Activated T-cell treated with anti-CD3 and anti-CD28 coated beads for 4 hours (primary cell): ENCODE measurements at places on chromosomes 11 and 22.

DNA sequence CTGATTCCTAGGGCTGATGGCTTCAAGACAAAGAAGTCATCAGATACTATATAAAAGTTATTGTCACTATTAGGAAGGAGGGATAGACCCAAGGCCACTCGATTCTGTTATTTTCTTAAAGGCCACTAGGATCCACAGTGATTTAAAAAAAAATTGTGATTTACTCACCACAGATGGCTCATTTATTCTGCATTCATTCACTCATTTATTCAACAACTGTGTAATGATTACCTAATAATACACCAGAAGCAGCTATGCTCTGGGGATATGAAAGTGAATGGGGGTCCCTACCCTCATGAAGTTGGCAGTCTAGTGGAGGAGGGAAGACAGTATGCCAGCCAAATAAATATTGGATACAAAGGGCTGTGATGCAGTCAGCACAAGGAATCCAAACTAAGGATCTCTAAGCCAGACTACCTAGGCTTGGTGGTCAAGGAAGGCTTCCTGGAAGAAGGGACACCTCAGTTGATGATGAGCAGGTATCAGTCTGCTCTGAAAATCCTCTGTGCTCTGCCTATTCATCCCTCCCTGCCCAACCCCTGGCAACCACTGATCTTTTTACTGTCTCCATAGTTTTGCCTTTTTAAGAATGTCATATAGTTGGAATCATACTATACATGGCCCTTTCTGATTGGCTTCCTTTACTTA lies 110.5 kb downstream of the NAT10 start:
- no peak for DNase-seq

DNA sequence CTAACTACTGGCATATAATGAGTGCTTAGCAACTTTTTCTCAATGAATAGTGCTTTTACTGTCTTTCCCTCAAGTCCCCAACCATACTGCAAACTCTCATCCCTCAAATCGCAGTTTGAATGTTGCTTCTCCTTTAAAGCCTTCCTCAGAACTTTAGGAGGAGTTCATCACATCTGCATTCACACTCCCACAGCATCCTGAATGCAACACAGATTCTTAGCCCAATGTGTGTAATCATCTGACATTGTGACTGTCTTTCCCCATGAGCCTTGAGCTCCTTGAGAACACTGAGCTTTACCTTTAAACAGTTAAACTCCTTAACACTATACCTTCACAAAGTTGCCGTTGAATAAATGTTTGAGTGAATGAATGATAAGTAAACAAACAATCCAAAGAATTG lies 81.7 kb upstream of the FAM181B start:
- DNase-seq, result no peak

- DNase-seq, result no peak
These were observed 949 bp downstream of the MMP11 start for GRCh38 chr22:23773483-23774113.

GRCh38 chr11:83611600-83611999 lies 325.4 kb upstream of the CCDC90B start:
- no peak for DNase-seq

DNA sequence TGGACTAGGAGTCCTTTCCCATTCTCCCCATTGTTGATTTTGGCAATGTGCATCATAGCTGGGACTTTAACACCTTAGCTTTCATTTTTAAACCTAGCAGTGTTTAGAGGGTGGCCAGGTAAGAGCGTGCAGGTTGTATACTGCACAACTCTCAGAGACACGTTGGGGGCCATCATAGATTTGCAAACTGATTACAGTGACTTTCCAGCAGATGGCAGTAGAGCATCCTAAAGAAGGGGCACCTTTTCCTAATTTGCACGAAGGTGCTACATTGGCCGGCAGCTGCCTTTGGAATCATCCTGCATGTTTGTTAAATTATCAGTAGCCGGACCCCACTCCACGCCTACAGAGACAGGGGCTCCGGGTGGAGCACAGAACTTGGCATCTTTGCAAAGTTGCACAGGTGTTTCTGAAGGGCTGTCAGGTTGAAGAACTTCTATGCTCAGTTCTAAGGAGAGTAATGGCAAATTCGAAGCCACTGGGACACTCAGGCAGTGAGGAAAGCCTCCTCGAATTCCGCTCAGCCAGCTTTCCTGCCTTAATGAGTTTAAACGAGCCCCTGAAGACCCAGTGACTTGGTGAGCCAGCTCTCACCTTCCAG lies 7.7 kb downstream of the LHFPL7 start:
- DNase-seq, result peak; percentile 20

GRCh38 chr11:40597546-40598113 lies 861.8 kb downstream of the LRRC4C start:
- DNase-seq, result no peak

DNA sequence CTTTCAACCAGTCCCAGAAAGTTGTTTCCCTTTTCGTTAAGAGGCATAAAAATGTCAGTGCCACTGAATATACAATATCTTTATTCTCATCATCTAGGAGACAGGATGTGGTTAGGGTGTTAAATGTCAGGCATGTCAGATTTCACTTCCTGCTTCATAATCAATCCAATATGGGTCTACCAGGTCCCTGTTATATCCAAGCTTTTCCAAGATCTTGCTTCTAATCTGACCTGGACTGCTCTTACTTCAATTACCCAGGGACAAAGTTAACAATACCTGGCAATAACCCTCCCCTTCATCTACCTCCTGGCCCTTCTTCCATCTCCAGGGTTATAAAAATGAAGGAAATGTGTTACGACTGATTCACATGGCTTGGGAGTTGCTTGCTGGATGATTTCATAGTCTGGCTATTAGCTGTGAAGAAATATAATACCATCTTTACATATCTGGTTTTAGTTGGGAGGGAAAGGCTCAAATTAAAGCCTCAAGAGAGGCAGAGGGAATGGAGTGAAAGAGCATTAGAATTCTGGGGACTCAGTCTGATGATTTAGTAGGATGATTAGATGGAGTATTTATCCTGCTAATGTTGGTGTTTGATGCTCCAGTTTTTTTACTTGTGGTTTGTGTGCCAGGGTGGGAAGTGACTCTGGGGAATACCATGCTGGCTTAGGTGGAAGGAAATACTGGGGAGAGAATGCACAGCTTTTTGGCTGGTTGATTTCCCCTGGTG lies 534.3 kb downstream of the ETS1 start:
- DNase-seq, result no peak

DNA sequence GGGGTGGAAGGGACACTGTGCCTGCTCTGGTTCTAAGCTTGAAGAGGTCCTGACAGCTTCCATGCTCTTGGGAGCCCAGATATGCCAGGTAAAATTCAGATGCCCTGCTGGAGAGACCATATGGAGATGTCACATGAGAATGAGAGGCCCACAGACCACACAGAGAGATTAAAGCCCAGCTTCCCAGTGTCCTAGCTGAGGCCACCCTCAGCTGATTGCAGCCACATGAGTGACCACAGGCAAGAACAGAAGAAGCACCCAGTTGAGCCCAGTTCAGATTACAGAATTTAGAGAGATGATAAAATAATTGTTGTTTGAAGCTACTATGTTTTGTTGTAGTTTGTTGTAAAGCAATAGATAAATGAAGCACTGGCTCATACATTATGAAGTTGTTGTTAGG lies 14.4 kb upstream of the PVALB start:
- no peak for DNase-seq
